GM23338 (cell line): ENCODE measurements at places on chromosomes 2 and 18.

- no peak for DNase-seq
Observed at GRCh38 chr2:48954935-48955334, 199.4 kb downstream of the FSHR start.

GRCh38 chr2:234324116-234324515, 172.8 kb downstream of the ARL4C start:
- DNase-seq = no peak

GRCh38 chr2:34799556-34799955, 1200.5 kb upstream of the FAM98A start:
- no peak for DNase-seq

DNA sequence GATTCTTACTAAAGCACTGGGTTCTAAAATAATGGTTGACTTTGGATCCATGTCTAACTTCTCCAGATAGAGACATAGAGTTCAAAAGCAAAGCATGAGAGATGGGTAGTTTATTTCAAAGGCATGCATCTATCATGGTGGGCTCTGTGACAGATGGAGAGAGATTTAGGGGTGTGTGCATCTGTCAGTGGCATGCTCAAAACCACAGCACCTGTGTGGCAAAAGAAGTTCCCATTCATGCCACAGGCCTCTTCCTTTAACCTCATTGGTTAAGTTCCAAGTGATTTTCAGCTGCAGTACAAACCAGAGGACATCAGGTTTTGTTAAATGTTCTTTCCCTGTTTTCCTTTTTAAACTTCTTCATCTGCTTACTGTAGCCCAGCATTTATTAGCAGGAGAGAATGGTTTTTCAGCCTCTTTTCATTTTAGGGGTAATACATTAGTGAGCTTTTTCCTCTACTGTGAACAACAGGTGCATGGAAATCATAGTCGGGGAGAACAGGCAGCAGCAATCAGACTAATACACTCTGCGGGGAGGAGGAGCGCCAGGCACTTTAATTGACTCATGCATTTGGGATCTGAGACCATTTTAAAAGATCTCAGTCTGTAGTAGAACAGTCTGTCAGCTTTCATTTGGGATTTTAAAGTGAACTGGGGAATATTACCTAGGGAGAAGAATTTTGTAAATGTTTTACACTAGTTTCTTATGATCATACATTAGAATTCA, 52.4 kb upstream of the UPP2 start:
- no peak for DNase-seq

DNA sequence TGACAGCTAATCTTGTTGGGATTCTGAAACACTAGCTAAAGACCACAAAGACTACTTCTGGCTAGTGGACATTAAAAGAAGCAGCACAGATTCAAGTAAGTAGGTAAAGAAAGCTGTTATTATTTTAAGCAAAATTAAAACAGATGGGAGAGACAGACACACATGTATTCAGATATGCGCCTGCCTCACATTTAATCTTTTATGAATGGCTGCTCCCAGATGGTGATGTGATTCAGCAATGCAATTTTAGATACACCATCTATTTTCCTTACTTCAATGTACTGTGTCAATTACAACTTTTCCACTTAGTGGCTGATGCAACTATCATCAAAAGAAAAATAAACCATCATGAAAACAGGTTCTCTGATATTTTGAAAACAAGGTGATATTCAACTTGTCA, 133.0 kb upstream of the PGAP1 start:
- no peak for DNase-seq

- no peak for DNase-seq
Observed at GRCh38 chr2:64947885-64948284, 41.3 kb upstream of the SLC1A4 start.
